Activated CD4-positive, alpha-beta memory T cell treated with anti-CD3 and anti-CD28 coated beads for 36 hours (primary cell): ENCODE measurements at places on chromosomes 2 and 18.

GRCh38 chr2:208269091-208269490 lies 3.0 kb downstream of the PIKFYVE start:
- DNase-seq = no peak

DNA sequence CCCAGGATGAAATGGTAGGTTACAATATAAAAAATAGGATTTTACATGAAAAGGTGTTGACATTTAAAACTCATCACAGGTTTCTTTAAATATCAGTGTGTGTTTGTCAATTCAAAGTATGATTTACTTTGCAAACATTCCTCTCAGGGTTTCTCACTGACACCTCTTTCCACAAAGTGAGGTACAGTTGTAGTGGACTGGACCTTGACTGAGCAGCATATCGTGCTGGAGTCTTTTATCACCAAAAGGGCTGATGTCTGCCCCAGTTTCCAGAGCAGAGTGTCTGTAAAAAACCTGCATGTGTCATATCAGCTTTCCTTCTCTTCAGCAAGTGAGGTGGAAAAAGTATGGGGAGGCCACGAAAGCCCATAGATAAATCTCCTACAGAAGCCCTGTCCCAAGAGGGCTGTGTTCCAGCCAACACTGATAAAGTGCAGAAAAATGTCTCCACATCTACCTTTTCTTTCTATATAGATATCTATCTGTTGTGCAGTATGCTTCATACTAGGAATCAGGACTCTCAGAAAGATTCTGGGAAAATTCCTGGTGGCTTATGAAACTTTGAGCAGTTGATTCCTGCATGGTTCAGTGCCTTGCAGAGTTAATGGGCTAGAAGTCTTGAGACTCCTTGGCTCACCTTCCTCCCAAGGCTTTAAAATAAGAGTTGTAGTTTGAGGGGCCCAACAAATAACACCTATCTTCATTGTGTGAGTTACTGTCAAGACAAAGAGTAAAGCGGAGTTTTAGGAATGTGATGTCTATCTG lies 6.9 kb downstream of the ACYP2 start:
- no peak for DNase-seq

- DNase-seq = no peak
These were observed 33.0 kb downstream of the TPO start for GRCh38 chr2:1446301-1446700.

GRCh38 chr2:56222481-56222880 lies 38.7 kb downstream of the CCDC85A start:
- DNase-seq = no peak

- no peak for DNase-seq
These were observed 51.3 kb upstream of the CHRNA1 start for GRCh38 chr2:174815526-174815925.

GRCh38 chr2:44674473-44675284 lies 266.8 kb upstream of the SIX3 start:
- no peak for DNase-seq

GRCh38 chr2:11738589-11739436 lies 7.6 kb upstream of the LPIN1 start:
- DNase-seq = peak; percentile 51

DNA sequence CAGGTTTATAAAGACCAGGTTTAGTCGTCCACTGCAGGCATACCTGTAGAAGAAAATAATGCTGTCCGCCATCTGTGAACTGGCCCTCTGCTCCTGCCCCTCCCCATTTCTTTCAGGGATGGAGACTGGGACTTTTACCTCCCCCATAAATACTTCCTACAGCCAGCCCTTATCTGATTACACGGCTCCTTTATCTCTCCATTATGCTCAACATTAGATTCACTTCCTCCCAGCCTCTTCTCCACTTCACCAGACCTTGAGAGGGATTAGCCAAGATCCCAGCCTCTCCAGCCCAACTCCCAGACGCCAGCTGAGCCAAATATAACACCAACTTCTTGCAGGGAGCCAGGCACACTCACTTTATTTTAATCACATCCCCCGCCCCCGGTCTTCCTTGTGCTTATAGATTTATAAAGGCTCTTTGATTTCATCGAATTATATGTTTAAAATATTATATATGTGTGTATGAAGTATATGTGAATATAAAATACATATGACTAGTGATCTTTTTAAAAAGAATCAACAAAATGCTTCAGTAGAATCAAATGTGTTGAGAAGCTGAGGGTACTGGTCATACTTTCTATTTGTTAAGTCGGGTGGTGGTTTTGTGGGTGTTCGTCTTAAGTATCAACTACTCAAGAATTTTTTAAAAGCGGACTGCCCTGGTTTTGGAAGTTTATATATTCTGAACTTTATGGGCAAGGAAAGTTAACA lies 81.0 kb downstream of the SPRED2 start:
- no peak for DNase-seq

GRCh38 chr18:79640064-79640672 lies 39.4 kb upstream of the CTDP1 start:
- no peak for DNase-seq

DNA sequence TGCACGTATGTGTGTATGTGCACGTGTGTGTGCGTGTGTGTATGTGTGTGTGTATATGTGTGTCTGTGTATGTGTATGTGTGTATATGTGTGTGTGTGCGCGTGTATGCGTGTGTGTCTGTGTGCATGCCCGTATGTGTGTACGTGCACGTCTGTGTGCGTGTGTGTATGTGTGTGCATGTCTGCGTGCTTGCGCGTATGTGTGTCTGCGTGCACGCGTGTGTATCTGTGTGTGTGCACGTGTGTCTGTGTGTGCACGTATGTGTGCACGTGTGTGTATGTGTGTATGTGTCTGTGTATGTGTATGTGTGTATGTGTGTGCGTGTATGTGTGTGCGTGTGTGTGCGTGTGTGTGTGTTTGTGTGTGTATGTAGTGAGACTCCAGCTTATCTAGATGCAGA lies 97.5 kb upstream of the SPATS2L start:
- no peak for DNase-seq

GRCh38 chr2:148590612-148591011 lies 53.9 kb upstream of the EPC2 start:
- DNase-seq = no peak

GRCh38 chr2:118085173-118086023 lies 2.9 kb upstream of the INSIG2 start:
- DNase-seq = no peak

- no peak for DNase-seq
These were observed 129.2 kb downstream of the COMMD1 start for GRCh38 chr2:62034715-62035114.

GRCh38 chr2:178990533-178991241 lies 59.2 kb downstream of the CCDC141 start:
- DNase-seq = no peak

DNA sequence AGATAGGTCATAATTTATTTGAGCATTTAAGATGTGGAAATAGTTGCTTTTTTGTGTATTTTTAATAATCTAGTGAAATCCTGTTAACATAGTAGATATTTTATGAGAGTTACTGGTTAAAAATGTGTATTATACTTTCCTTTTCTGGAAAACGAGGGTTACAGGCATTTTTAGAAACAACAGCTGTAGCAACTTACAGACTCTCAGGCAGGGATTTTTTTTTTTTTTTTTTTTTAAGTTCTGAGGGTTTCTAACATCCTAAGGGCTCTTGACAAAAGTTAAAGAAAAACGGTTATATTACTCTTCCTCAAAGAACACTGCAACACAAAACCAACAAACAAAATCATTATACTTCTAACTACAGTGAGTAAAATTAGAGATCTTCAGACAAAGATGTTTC lies 205.9 kb downstream of the ACKR3 start:
- DNase-seq = no peak

- no peak for DNase-seq
These were observed 111.8 kb downstream of the PRKCE start for GRCh38 chr2:45763255-45763654.

DNA sequence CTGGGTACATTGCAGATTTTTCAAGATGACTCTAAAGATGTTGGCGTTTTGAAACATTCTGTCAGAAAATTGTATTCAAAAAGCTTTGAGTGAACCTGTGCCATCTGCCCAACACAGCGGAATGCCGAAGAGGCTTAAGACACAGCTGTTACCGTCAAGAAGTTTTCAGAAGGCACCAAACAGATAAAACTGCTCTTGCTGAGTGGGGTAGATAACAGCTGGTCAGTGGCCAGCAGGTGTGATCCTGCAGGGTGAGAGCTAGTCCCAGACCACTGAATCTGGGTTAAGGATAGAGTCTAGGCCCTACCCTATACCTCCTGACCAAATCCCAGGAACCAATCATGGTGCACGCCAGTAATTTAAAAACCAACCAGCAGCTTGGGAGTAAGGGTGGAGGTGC lies 60.5 kb upstream of the B3GNT7 start:
- DNase-seq = no peak

DNA sequence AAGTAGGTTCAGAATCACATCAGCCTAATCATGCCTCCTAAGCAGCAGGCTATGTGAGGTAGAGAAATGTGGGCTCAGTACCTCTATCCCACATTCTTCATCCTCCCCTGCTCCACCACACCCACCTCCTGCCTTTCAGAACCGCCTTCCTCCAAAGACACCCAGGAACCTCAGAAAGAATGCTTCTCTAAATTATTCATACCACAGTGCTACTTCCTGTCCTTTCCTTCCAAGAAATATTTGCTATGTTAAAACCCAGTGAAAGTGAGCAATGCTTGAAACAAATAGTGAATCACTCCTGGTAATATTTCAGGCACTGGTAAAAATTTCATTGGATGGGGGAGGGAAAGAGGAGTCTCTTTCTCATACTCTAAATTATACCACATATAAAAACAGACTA lies 24.0 kb upstream of the CREB1 start:
- peak; percentile 58 for DNase-seq

- DNase-seq = no peak
These were observed 624.7 kb downstream of the LRP1B start for GRCh38 chr2:141506135-141506534.

DNA sequence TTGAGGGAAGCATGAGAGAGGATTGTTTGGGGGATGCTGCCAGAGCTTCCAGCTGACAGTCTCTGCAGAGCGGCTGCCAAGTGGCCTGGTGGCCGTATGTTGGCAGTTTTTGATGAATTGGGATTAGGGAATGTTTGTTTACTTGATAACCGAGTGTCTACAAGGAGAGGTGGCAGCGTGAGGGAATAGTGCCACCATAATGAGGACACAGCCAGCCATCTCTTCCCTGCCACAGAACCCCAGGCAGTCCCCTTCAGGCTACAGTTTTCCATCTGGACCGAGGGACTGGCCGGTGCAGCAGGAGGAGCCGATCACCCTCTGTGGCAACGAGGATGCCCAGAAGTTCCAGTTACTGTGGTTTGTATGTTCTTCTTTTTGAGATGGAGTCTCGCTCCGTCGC lies 55.2 kb downstream of the TRAPPC12 start:
- DNase-seq = no peak

- DNase-seq = no peak
These were observed 8.6 kb downstream of the KANSL1L start for GRCh38 chr2:210162466-210163124.

GRCh38 chr2:208466151-208466919 lies 59.7 kb downstream of the PTH2R start:
- peak; percentile 15 for DNase-seq

GRCh38 chr2:240369801-240370585 lies 65.5 kb upstream of the GPC1 start:
- DNase-seq = no peak

DNA sequence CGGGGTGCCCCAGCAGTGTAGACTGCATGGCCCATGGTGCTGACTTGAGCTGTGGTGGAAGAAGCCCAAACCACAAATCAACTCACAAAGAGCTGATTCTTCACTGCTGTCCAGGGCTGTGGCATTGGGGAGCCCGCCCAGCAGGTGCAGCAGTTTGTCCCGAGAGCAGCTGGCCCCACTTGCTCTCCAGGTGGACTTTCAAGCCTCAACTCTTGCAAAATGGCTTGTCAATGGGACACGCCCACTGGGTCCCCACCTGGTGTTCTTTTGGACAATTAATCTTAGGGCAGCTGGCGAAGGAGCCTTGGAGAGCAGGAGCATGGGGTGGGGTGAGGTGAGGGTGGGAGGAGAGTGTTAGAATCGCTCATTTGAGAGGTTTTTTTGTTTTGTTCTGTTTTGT lies 117.9 kb downstream of the MYCN start:
- no peak for DNase-seq

DNA sequence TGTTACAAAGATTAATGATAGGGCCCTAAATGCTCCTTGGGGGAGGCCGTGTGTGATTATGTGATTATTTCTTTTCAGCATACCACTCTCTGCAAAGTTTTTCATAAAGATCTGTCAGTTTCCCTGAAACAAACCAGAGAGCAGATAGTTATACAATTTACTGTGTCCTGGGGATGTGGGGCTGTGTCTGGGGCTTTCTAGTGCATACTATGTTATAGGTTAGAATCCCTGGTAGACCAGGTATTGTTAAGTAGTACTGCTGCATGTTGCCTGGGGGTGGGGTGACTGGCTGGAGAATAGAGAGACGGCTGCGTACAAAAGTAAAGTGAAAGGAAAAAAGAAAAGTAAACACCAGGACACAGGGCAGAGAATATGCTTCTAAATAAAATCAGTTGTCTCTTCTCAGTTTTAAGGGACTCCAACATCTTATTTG lies 3.3 kb upstream of the CCBE1 start:
- DNase-seq = no peak

GRCh38 chr2:43636621-43637020 lies 439 bp upstream of the PLEKHH2 start:
- peak; percentile 29 for DNase-seq

- DNase-seq = no peak
These were observed 25.6 kb downstream of the CYTIP start for GRCh38 chr2:157418239-157418641.

- peak; percentile 67 for DNase-seq
These were observed 2.6 kb upstream of the GPR35 start for GRCh38 chr2:240622531-240623235.

- no peak for DNase-seq
These were observed 84.5 kb upstream of the DTNB start for GRCh38 chr2:25757906-25758305.

- DNase-seq = peak; percentile 15
These were observed 901 bp downstream of the SPOPL start for GRCh38 chr2:138502255-138503086.

GRCh38 chr2:112949456-112949855 lies 28.4 kb upstream of the IL36G start:
- DNase-seq = no peak

DNA sequence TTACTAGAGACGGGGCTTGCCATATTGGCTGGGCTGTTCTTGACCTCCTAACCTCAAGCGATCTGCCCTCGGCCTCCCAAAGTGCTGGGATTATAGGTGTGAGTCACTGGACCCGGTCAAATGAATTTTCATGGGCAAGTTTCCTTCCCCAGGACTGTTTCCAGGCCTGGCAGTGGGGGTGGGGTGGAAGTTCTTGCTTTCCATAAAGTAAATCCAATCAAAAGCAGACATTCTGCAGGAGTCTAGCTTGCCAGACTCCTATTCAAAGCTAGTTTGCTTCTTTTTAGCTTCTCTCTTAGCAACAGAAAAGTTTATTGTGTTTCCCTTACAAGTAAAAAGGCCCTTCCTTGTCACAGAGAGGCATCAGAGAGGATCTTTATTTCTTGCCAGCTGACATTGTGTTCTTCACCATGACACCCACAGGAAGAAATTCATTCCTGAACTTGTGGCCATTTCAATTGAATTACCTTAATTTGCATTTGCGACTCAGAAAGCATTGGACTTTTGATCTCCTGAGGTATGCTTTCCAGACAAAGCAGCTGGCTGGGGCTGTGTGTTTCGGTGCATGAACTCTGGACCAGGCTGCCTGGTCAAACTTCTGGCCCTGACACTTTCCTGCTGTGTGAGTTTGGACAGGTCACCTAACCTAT lies 37.9 kb downstream of the LYPD1 start:
- DNase-seq = no peak

- DNase-seq = no peak
These were observed 126.8 kb downstream of the MEIS1 start for GRCh38 chr2:66561645-66562303.
